ENCODE measurements at places on chromosomes 2 and 18.

DNA sequence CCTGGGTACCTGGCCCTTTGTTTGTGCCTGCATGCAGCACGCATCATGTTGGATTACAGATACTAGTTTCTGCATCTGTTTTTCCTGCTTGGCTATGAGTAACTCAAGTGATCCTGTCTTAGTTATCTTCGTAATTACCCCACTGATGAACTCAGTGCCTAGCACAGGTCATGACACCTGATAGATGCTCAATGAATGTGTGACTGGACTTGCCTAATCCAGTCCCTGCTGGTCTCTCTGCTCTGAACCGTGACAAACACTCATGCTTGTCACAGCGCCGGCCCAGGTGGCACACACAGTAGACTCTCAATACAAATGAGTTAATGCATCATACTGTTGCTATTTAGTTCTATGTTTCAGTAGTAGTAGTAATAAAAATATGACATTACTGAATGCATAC lies 31.2 kb upstream of the NTSR2 start:
- DNase-seq, result no peak

DNA sequence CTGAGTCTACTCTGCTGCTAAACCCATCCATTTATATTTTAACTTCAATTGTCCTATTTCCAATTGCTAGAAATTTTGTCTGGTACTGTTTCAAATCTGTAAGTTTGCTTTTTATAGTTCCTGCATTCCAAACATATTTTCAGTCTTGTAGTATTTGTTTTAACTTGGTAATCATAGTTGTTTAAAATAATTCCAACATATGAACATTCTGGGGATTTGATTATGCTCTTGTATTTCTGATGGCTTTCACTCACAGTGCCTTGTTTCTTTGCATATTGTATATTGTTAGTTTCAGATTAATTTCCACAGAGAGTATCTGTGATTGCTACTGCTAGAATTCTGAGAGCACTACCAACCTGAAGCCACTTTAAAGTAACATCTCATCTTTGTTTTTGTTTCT lies 202.4 kb downstream of the ETAA1 start:
- DNase-seq, result no peak

DNA sequence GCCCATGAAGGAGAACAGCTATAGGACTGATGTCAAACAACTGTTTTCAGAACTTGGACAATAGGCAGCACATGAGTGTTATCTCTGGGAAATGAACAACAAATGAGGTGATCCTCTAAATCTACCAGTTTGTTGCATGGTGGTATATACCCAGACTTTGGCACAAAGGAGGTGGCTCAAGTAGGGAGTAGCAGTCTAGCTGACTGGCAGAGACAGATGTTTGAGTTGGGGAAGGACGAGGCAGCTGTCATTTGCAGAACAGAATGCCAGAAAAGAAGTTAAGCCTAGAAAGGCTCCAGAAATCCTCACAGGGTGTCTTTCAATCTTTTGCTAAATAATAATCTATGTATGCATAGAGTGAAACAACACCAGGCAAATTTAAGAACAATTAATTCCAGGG lies 47.4 kb downstream of the RPE start:
- no peak for DNase-seq

DNA sequence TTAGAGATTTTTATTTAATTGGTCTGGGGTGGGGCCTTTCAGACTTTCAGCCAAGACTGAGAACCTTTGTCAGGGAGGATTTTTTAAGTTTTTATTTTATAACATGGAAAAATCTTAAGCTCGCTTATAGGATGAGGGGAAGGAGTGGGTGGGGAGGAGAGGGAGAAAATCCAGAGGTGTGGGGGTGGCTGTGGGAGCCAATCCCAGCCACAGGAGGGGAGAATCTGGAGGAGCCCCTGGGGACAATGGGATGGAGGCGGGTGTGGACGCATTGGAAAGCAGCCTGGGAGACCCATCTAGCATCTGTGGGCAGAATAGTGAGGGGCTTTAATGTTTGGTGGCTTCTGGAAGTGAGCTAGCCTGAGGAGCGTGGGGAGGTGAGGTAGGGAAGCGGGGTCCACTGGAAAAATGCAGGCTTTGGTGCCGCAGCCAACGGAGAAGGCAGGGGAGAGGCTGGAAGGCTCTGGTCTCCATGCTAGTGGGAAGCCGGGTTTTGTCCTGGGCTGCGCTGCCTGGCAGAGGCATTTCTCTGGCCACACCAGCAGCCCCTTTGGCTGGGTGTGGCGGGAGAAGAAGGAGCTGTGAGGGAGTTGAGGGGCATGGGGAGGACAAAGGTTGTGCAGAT lies 11.5 kb upstream of the INPP5D start:
- no peak for DNase-seq

GRCh38 chr2:134628453-134628852 lies 90.3 kb downstream of the TMEM163 start:
- DNase-seq, result no peak

All from activated CD4-positive, alpha-beta T cell treated with anti-CD3 and anti-CD28 coated beads, Interleukin-2, amount 50 U/mL, for 48 hours (primary cell).